ENCODE measurements at places on chromosomes 4 and X. TPM values are rescaled to one million over a fixed set of nuclear protein-coding genes. Genes with fewer than 3 reads are reported as not detected.
A peak's percentile ranks its signal among the peaks of the same experiment; 100 is the strongest.

GRCh38 chrX:67601771-67602170 lies 58.0 kb downstream of the AR start:
- DNase-seq: no peak
- H3K27me3 ChIP-seq: no peaks in the 10 kb centered on the region
- H3K4me3 ChIP-seq: no peak overlapping the region
- no peaks in the 10 kb centered on the region for H3K4me1 ChIP-seq
- H3K36me3 ChIP-seq: no peaks in the 10 kb centered on the region

- peaks cover 15% of the 10 kb centered on the region for H3K4me1 ChIP-seq
- no peak for DNase-seq
- H3K27ac ChIP-seq: no peak overlapping the region
- no peaks in the 10 kb centered on the region for H3K27me3 ChIP-seq
Measured at GRCh38 chr4:13601048-13601447, 26.5 kb downstream of the BOD1L1 start.

DNA sequence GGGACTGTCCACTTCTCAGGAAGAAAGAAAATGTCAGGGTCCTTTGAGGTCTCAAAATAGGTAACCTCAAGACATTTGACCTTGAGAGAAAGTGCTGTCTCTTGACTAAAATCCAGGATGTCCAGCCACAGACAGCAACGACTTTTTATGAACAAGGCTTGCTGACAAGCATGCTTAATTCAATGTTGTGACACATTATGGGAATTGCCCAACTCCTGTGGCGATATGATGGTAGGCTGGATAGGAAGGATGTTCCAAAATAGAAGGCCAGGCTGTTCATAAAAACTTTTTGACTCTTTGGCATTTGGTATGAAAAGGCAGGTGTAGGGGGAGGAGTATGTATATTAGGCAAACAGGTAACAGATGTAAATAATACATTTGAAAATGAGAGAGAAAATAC lies 50.8 kb upstream of the EDNRA start:
- no peaks in the 10 kb centered on the region for H3K27me3 ChIP-seq
- DNase-seq: no peak
- no peak overlapping the region for H3K27ac ChIP-seq
- H3K36me3 ChIP-seq: no peaks in the 10 kb centered on the region

GRCh38 chrX:48714573-48714972 lies 18.0 kb downstream of the SUV39H1 start:
- DNase-seq: peak; percentile 72
- peaks cover 13% of the 10 kb centered on the region for H3K36me3 ChIP-seq
- H3K27ac ChIP-seq: peak overlapping the region; percentile 95
- H3K4me3 ChIP-seq: peak overlapping the region; percentile 85
- no peaks in the 10 kb centered on the region for H3K27me3 ChIP-seq

Gene SYP
- 5.3 TPM for total RNA-seq

Gene SSX2B
- not detected for total RNA-seq

Measured in activated CD4-positive, alpha-beta T cell treated with anti-CD3 and anti-CD28 coated beads, Interleukin-2, amount 10 ng/mL, durations not matched to agents 24 days and 14 days (primary cell).